ENCODE measurements at places on chromosomes 4 and X.

- no peak for DNase-seq
Observed at GRCh38 chr4:26192899-26193869, 127.6 kb upstream of the RBPJ start.

- peak; percentile 84 for DNase-seq
Observed at GRCh38 chr4:169611991-169612870, at the start of gene NEK1. TSS of gene NEK1 (minus strand) at chr4:169612583. CDS start at chr4:169602630, 9,953 bp downstream.

GRCh38 chrX:115642895-115643530 is 82.0 kb downstream of the PLS3 start:
- DNase-seq, result peak; percentile 55

DNA sequence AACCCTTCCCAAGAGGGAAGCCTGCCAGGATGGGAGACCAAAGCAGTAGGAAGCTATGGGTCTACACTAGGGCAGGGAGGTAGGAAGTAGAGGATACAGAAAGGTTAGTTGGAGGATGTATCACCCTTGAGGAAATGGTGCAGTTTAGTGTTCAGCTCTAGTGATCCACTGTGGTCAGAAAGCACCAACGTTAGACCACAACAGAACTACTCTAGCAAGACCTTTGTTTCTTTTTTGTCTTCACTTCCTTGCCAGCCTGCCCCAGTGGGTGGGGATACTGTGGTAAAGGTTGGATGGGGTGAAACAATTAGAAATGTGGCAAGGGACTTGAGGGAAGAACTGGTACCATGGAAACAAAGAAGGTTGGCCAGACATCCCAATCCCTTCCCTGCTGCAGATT is 83.3 kb downstream of the DDIT4L start:
- no peak for DNase-seq

GRCh38 chr4:31045151-31045550 is 325.0 kb downstream of the PCDH7 start:
- no peak for DNase-seq

GRCh38 chr4:45423896-45424295 is 697.5 kb upstream of the GNPDA2 start:
- DNase-seq, result no peak

GRCh38 chrX:72624194-72624593 is 51.6 kb upstream of the HDAC8 start:
- DNase-seq, result no peak

- DNase-seq, result no peak
Observed at GRCh38 chr4:157882901-157883300, 289.9 kb downstream of the GASK1B start.

GRCh38 chr4:99403380-99404184 is 31.6 kb downstream of the ADH7 start:
- DNase-seq, result peak; percentile 26

- DNase-seq, result no peak
Observed at GRCh38 chr4:67573193-67573592, 14.7 kb downstream of the STAP1 start.

DNA sequence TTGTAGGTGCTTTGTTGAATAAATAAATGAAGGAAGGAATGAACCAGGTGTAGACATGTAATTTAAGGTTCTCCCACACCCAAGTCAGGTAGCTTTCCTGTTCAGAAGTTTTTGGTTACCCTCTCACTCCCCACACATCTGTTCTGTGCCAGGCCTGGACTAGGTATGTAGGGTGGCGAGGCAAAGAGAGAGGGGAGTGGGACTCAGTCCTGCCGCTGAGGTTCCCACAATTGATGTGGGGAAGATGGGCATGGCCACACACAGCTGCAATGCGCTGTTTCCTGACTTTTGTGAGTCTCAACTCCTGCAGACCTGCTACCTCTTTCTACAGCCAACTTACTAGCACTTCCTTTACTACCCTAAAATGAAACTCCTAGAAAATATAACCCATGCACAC is 88.9 kb downstream of the RTL5 start:
- no peak for DNase-seq

DNA sequence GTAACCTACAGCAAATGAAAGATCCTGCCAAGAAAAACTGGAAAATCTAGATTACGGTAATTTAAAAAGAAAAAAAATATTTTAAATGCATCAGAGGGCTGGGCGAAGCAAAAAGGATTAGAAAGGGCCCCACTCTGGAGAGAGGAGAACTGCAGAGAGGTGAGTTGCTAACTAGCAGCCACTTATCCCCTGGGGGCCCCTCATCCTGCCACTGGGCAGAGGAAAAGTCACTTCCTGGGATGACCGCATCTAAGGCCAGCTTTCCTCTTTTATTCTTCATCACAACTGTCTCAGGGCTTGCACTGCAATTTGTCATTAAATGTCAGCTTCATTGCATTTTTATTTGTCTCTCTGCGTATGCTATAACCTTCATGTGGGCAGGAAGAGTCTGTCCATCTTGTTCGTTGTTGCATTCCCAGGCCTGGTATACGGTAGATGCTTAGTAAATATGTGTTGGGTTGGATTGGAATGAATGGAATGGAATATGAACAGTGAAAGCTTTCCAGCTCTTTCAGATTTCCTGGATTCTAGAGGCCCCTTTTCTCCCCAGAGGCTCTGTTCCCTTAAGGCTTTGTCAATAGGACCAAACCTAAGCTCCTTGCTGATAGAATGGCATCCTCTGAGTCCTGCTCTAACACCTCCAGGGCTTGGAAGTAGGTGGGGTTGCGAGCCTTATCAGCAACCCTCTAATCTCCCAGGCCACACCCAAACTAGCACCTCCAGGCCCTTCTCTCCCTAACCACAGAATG is 58.9 kb downstream of the TLR10 start:
- DNase-seq, result no peak

DNA sequence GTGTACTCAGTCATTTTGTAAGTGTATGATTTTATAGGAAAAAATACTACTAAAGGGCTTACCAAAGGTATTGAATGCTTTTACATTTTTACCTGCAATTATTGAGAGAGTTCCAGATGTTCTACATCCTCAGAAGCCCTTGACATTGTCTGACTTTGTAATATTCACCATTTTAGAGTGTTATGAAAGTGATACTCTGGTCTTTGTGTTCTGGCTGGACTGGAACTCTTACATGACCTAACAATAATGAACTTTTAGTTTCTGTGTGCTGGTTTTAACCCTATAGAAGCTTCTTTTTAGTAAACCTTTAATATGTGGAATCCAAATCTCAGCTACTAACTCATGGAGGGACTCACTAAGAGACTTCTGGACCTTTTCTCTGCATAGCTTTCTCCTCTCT is 478.8 kb upstream of the SPANXN1 start:
- DNase-seq, result no peak

DNA sequence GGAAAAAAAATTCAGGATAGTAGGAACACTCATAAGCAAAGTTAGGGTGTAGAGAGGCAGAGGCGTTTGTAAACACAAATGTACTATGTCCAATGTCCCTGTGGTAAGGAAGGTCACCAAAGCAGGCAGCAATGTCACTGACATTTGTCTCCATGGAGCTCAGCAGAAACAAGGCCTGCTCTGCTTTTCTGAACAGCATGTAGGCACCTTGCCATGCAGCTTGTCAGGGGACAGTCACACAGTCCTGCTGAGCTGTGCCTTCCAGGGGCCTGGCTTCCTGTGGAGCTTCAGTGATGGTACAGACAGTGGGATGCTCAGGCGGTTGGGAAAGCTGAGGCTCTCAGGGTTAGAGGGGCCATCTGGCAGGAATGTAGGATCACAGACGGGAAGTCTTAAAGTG is 74.5 kb upstream of the HS3ST1 start:
- no peak for DNase-seq

DNA sequence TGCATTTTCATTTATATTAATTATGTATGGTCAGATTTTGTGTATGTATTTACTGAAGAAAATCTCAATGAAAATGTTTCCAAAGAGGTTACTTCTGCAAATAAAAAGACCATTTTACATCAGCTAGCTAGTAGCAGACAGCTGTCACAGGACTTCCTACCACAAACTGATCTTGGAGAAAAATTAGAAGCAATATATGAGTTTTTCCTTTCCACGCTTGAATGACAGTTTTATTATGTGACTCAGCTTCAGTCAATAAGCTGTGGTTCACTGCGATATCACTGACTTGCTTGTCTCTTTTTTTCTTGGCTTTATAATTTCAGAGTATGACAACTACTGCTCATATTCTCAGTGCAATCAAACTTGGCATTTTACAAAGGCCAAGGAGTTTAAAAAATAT is 787.4 kb upstream of the GALNTL6 start:
- no peak for DNase-seq

GRCh38 chr4:155392481-155393184 is 15.9 kb upstream of the MAP9 start:
- DNase-seq, result no peak

GRCh38 chr4:43763029-43763610 is 685.5 kb downstream of the KCTD8 start:
- DNase-seq, result no peak

All from left kidney (tissue), 8 donors.